SJCRH30 (cell line): ENCODE measurements at places on chromosomes 3 and 15. TPM values are rescaled to one million over a fixed set of nuclear protein-coding genes. Genes with fewer than 3 reads are reported as not detected.

PAQR5 gene
- total RNA-seq = 0.06 and 0.13 TPM in 2 replicates

DNA sequence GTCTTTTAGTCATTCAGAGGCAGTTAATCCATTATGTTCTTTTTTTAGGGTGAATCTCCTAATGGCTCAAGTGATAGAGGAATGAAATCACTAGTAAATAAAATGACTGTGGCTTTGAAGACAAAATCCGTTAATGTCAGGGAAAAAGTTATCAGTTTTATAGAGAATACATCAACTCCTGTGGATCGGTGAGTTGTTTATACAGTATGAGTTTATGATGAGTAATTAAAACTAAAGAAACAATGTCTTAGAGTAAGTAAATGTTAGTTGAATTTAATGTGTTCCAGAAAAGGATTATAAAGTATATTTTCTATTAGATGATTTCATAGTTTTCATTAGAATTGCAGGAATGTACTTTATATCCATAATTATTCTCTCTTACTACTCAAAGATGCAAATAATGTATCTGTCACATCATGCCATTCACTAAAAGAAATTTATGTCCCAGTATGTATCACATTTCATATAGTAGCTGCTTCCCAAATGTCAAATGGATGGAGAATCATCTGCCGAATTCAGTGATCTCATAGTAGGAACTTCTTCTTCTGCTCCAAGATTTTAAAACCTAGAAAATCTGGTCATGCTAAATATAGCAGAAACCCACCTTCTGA, 24.1 kb upstream of the NIT2 start:
- H3K36me3 ChIP-seq = peaks cover 33% of the 10 kb centered on the region
- H3K27me3 ChIP-seq = no peaks in the 10 kb centered on the region
- H3K4me1 ChIP-seq = no peaks in the 10 kb centered on the region
- no peak overlapping the region for H3K4me3 ChIP-seq
- DNase-seq = no peak
- no peak overlapping the region for H3K27ac ChIP-seq

GRCh38 chr3:51354731-51355615, 30.1 kb upstream of the MANF start:
- no peaks in the 10 kb centered on the region for H3K27me3 ChIP-seq
- no peaks in the 10 kb centered on the region for H3K36me3 ChIP-seq
- H3K4me1 ChIP-seq = no peaks in the 10 kb centered on the region
- H3K27ac ChIP-seq = no peak overlapping the region
- no peak for DNase-seq

- no peaks in the 10 kb centered on the region for H3K36me3 ChIP-seq
- H3K4me3 ChIP-seq = no peak overlapping the region
- no peaks in the 10 kb centered on the region for H3K4me1 ChIP-seq
- H3K27me3 ChIP-seq = no peaks in the 10 kb centered on the region
- no peak for DNase-seq
- H3K27ac ChIP-seq = no peak overlapping the region
These were observed 244.9 kb downstream of the FAM43A start for GRCh38 chr3:194930377-194931204.

DNA sequence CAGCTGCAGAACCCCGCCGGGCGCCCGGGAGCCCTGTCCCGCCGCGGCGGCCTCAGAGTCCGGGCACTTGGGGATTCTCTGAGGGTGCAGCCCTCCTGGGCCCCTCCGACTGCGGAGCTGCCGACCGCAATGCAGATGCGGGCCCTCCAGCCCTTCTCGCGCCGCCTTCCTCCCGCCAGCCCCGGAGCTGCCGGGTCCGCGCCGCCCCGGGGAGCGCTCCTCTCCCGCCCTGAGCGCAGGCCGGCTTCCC, 320 bp upstream of the ACAN start:
- no peaks in the 10 kb centered on the region for H3K4me1 ChIP-seq
- H3K4me3 ChIP-seq = no peak overlapping the region
- H3K27ac ChIP-seq = no peak overlapping the region
- no peaks in the 10 kb centered on the region for H3K36me3 ChIP-seq
